ENCODE measurements at places on chromosomes 12 and 14.

- DNase-seq = no peak
Measured at GRCh38 chr12:107491856-107492255, 193.7 kb upstream of the PWP1 start.

- peak; percentile 45 for DNase-seq
Measured at GRCh38 chr14:36657399-36658122, 4.1 kb upstream of the PAX9 start.

- DNase-seq = no peak
Measured at GRCh38 chr14:72706485-72706884, 187.4 kb downstream of the DPF3 start.

GRCh38 chr12:49825971-49826421, 2.2 kb downstream of the NCKAP5L start:
- no peak for DNase-seq

- no peak for DNase-seq
Measured at GRCh38 chr12:50564237-50564947, 59.6 kb downstream of the DIP2B start.
